A549 treated with AZD2906 at 1 μM for 4 hours (cell line): ENCODE measurements at places on chromosomes 12 and 14. TPM values are rescaled to one million over a fixed set of nuclear protein-coding genes. Genes with fewer than 3 reads are reported as not detected.

The BORCS5 gene
- total RNA-seq: 8.1 to 11.1 TPM (median 9.5 TPM) in 5 replicates

The DACT1 gene
- total RNA-seq: 0.34 to 0.74 TPM (median 0.64 TPM) in 5 replicates

The PPP1R36 gene
- 0.17 to 0.38 TPM (median 0.33 TPM) in 5 replicates for total RNA-seq

The NAV3 gene
- 6.6 to 9.6 TPM (median 7.5 TPM) in 5 replicates for total RNA-seq

The FGF6 gene
- total RNA-seq: not detected in 5 replicates

The STXBP6 gene
- 2.4 to 3.1 TPM (median 2.7 TPM) in 5 replicates for total RNA-seq

The NGB gene
- not detected in 5 replicates for total RNA-seq

The INHBC gene
- 0.05 to 0.06 TPM (median 0.05 TPM) in 3 of 5 replicates, not detected in the others for total RNA-seq

The MYO1H gene
- not detected in 5 replicates for total RNA-seq

The PAH gene
- total RNA-seq: 0.08 TPM in 2 of 5 replicates, not detected in the others

The OTX2 gene
- total RNA-seq: not detected in 5 replicates

The KRT77 gene
- not detected in 5 replicates for total RNA-seq

The BTBD6 gene
- total RNA-seq: 31.1 to 45.1 TPM (median 41.8 TPM) in 5 replicates

The ADAMTS20 gene
- total RNA-seq: not detected in 5 replicates

The JDP2 gene
- 25.2 to 41.7 TPM (median 34.5 TPM) in 5 replicates for total RNA-seq
